ENCODE measurements at places on chromosomes 7 and 10.

DNA sequence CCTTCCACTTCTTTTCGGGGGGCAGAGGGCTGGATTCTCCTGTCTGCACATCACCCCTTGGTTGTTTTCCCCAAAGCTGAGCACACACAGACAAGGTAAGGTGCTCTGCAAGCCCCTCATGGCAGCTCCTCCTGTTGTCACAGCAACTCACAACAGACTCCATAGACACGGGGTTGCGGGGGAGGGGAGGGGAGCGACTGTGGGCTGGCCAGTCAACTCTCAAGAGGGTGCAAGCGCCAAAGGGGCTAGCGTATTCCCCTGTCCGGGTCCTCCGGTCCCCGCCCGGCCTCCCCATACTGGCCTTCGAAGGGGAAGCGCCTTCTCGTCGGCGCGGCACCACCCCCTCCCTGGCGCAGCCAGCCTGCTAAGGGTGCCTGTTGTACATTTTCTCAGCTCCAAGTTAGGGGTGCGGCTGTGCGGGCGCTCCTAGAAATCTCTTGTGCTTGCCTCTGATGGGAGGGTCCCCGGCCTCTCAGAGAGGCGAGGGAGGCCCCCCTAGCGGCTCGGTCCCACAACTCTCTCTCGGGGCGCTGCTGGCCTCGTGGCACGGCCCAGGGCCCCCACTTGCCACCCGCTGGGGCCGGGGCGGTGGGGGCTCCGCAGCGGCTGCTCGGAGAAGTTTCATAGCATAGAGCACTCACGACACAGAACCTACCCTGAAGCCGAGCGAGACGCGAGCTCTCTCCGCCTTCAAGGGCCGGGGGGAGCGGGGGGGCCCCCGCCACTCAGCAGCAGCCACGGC, 498 bp downstream of the RHOBTB1 start:
- no peak for DNase-seq

- peak; percentile 4 for DNase-seq
These were observed 125.4 kb upstream of the TARP start for GRCh38 chr7:38398725-38399321.

DNA sequence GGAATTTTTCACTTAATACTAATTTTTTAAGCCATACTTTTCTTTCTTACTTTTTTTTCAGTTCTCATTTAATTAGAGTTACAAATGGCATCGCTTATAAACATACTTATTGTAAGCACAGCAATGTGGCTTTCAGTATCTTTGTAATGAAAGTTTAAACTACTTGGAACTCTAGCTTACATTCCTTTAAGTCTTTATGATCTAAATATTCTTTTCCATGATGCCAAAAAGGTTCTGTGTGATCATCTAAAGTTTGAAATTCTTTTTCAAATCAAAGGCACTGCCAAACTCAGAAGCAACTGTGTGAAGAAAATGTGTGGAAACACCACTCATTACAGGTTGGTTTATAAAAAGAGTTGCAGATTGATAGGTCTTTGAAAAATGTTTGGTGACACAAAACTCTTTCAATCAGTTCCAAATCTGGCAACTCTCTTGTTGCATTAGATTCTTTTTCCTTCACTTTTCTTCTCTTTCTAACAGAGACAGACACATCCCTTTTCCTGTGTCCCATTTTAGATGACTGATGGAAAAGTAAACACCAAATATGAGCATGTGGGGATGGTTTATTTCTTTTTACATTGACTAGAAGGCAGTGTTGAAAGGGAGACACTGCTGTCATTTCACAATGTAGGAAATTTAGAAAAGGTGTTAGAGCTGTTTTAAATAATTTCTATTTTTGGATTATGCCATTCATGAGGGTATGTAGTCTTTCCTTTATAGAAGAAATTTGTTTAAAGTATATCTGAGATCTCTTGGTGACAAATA, 392.3 kb downstream of the SUGCT start:
- DNase-seq, result no peak

- DNase-seq, result no peak
These were observed 57.8 kb upstream of the CACNB2 start for GRCh38 chr10:18082381-18082780.

- DNase-seq, result no peak
These were observed 411.0 kb upstream of the FOXK1 start for GRCh38 chr7:4270941-4271715.

All from cerebellar nuclear complex (tissue), 1 donor.